ENCODE measurements at places on chromosomes 3 and 15.

DNA sequence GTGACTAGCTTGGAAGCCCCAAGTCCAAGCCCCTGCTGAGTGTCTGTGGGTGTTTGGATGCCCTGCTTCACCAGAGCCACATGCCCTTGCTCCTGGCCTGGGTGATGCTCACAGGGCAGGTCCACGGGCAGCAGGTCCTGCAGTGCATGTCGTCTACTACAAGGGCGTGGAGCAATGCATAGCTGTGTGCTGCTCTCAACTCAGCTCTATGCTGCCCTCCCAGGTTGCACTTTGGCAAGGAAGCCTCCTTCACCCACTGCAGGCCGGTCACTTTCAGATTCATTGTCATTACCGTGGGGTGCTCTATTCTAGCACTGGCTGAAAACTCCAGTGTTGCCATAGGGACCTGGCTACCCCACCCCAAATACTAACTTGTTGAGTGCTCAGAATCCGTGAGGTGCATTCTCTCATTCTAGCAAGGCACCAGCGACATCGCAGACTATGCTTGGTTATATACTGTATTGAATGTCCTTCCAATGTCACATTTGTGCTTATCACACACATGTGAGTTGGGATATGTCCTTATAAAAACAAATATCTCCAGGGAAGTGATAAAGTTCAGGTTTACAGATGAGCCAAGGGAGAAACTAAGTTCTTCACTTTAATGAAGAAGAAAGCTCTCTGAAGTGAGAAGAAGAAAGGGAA, 51.8 kb downstream of the GRAMD1C start:
- DNase-seq = no peak

- no peak for DNase-seq
Observed at GRCh38 chr3:156551746-156552145, 3.2 kb downstream of the SSR3 start.

GRCh38 chr15:55573224-55573623, 14.9 kb downstream of the PYGO1 start:
- DNase-seq = no peak

DNA sequence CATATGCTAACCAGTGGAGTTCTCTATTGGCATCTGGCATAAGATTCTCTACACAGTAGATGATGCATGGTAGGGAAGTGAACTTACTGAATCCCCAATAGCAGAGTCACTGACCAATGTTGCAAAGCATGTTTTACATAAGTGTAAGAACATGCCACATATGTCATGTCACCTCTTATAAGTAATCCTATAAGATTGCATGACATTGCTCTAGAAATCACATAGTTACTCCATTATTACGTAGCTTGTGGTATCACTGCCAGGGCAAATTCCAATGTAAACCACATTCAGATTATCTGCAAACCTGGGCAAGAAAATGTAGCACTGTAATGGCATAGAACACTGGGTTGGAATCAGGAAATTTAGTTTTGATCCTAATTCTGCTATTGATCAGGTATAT, 198.2 kb upstream of the UMPS start:
- DNase-seq = no peak

- DNase-seq = no peak
Observed at GRCh38 chr3:58496206-58496857, 4.4 kb downstream of the KCTD6 start.

Measured in pons (tissue), 1 donor.